NCI-H446 (cell line): ENCODE measurements at places on chromosomes 12 and 14.

GRCh38 chr14:101037021-101037817 is 133.7 kb upstream of the RTL1 start:
- no peak for DNase-seq

DNA sequence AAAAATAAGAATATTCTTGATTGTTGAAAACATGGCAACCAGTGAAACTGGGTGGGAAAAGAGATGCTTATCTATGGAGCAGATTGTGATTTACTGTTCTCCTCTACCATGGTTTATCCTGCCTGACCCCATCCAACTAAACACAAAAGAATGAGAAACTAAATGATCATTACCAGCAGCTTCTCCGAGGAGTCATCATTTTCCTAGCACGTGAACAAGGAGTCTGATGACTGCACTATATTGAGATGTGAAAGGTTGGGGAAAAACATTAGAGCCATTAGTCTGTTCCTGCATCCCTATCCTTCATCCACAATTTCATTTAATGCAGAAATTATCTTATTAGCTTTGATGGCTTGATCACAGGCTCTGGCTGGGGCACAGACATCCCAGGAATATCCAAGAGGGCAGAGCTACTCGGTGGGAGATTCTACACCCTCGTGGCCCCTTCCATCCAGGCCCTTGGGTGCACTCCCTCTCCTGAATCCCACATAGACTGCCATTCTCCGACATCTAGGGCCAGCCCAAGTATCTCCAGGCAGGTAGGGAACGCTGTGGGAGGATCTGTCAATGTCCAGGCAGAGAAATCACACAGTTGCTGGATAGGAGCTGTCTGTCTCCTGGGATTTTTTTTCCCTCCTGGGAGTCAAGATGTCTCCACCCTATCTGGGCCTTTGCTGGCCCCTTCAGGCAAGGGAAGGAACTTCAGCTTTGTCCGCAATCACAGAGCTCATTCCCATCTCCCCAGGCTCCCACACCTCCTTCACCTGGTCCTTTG is 43.3 kb upstream of the DHRS4 start:
- peak; percentile 66 for DNase-seq

- no peak for DNase-seq
These were observed 465.2 kb downstream of the LRIG3 start for GRCh38 chr12:58455136-58455535.

DNA sequence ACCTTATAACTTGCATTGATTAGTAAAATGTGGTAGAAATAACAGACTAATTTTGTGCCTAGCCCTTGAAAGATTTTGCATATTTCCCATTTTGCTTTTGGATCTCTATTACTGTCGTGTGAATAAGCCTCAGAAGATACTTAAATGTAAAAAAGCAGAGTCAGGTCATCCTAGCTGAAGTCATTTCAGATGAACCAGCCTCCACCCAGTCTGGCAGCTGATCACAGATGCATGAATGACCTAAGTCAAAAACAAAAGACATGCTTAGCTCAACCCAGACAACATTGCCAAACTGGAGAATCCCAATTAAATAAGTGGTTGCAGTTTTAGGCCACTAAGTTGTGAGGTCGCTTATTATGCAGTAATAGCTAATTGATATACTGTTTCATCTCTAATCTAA is 349.9 kb downstream of the C12orf50 start:
- DNase-seq = peak; percentile 37

DNA sequence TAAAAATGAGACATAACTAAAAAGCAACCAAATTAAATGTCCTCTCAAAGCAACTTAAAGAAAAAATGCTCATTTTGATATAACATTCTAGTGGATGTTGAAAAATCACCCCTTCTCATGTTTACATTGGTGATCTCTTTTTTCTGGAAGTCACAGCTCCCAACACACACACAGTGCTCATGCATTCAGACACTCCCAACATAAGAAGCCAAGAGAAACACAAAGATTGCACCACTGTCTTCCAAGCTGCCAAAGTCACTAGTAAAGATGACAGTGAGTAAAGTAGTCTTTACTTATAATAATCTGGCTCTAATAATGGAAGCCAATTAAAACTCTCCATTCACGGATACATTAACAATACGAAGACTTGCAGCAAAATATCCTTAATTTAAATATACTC is 218.4 kb downstream of the NTF3 start:
- no peak for DNase-seq

DNA sequence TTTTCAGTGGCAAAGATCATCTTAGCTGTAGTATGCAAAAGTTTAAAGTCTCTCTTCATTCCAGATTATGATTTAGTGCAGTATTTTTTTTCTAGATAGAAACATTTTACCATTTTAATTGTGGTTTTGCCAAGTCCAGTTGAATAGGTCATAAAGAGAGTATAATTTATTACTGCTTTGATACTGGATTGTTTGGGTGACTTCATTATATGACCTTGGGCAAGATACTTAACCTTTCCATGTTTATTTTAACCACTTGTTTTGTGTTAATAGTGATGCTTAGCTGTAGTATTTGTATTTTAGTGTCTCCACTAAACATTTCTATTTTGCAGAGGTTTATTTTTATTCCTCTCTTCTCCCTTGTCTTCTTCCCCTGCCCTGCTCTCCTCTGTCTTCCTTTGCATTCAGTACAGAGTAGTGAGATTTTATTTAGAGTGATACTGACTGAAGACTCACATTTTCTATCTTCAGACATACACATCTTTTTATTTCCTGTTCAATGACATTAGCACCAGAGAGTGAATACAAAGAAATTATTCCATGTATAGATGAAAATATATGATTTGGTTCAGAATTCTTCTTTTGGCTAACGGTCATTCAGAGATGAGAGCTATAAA is 215.2 kb downstream of the ERC1 start:
- no peak for DNase-seq

- DNase-seq = no peak
These were observed 16.8 kb upstream of the RTRAF start for GRCh38 chr14:51972566-51972965.

GRCh38 chr14:77708749-77709148 is 846 bp downstream of the SLIRP start:
- no peak for DNase-seq

- DNase-seq = no peak
These were observed 4.4 kb downstream of the C12orf54 start for GRCh38 chr12:48486679-48487078.

- DNase-seq = no peak
These were observed 19.0 kb upstream of the PELI2 start for GRCh38 chr14:56099081-56099797.

- DNase-seq = no peak
These were observed 135.7 kb downstream of the SCARB1 start for GRCh38 chr12:124727922-124728321.

DNA sequence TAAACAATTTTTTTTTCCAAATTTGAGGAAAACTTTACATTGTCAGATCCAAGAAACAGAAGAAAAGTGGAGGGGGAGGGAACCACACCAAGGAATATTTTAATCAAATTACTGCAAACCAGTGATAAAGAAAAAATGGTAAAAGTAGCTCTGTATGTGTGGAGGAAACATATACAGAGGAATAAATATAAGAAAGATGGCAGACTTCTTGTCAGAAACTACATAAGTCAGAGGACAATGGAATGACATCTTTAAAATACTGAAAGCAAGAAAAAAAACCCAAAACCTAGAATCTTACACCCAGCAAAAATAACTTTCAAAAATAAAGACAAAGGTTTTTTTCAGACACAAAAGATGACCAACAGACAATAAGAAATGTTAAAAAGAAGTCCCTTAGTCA is 10.2 kb upstream of the LLPH start:
- DNase-seq = no peak

- DNase-seq = peak; percentile 73
These were observed at the start of gene ACVR1B for GRCh38 chr12:51951199-51951842. Gene ACVR1B (plus strand): TSS chr12:51951699. CDS start chr12:51951744, 45 bp downstream.

DNA sequence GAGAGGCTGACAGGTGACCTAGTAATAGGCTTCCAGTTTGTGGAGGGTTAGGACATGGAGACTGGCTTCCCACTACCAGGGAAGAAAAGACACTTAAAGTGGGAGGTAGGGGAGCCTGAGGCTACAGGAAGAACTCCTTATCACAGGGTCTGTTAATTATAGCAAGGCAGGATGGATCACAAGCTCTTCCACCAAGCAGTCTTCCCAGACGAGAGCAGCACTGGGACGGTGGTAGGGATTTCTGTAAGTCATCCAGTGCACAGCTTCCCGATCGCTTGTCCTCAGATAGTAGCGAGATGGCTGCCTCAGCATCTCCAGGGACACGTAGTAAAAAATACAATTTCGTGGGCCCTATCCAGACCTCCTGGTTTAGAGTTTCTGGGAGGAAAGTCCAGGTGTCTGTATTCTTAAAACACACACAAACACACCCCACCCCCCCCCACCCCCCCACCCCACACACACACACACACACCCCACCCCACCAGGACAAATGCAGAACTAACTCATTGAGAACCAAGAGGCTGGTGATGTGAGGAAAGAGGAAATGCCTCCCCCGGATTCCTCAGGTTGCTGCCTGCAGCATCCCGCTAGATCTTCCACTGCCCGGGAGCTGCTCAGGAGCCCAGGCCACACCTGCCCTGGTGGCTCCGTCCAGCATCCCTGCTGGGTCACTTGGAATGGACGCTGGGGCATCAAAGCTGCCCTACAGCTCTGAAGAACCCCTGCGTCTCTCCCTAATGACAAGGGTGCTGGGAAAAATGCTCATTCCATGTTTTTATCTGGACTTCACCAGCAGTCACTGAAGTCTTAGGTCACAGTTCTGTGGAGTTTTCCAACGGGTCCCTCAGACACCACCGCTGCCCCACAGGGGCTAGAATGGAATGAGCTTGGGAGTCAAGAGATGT is 307.2 kb downstream of the CACNA1C start:
- no peak for DNase-seq

DNA sequence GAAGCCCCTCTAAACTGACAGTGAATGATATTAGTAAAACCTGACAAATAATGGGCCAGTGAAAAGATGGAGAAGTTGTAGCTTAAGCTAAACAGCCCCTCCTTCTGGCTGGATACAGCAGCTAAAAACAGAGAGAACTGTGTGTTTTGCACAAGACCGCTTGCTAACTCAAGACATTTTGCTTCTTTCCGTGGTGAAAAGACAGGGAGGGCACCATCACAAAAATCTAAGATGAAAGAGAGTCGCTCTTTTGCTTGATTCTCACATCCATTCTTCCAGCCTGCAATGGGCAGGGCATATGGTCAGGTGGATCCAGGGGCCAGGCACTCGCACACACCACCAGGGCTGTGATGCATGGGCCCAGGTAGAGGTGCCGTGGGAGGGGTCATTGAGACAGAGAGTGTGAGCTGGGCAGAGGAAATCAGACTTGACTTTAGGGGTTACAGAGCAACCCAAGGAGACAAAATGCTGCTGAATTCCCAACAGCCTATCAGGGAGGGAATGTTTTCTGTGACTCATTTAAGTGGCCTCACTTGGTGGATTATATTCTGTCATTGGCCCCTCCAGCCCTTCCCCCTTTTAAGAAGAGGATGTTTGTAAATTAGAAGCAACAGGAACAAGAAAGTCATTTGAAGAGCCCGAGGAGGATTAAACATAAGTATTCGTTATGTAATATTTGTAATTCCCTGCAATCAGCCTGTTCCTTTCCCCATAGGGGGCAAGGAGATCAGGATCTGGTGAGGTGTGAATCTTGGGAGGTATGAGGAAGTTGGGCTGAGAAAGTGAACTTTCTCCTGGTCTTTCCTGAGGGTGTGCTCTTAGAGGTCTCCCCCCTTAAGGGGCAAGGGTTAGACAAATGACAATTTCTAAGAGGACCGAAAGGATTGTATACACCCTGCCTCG is 12.3 kb downstream of the EMP1 start:
- DNase-seq = peak; percentile 29

DNA sequence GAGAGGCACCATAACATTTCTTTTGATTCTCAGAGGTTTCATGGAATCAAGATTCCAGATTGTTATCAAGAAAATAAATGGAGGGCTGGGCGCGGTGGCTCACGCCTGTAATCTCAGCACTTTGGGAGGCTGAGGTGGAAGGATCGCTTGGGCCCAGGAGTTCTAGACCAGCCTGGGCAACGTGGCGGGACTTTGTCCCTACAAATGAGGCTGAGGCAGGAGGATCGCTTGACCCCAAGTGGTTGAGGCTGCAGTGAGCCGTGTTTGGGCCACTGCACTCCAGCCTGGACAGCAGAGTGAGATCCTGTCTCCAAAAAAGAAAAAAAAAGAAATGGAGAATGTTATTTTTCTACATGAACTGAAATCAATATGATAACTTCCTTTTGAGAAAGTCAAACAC is 1.3 kb downstream of the SLC39A9 start:
- no peak for DNase-seq

DNA sequence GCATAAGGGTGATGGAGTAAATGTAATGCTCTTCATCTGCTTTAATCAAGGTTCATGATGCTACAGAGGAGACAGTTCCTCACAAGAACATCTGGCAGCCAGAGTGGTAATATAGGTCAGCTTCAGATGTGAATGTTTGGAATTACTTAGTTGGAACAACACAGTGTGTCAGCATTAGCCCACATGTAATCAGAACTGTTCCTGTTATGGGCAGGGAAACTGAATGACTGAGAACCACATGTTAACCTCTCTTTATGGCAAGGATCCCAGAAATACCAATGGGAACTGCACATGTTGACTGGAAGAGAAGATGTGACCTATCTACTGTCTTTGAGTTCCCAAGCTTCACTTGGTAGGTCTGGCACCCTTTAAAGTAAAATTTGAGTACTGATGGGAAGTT is 390.1 kb upstream of the PDE3A start:
- peak; percentile 53 for DNase-seq

GRCh38 chr14:67477926-67478799 is 10.4 kb downstream of the TMEM229B start:
- DNase-seq = no peak

DNA sequence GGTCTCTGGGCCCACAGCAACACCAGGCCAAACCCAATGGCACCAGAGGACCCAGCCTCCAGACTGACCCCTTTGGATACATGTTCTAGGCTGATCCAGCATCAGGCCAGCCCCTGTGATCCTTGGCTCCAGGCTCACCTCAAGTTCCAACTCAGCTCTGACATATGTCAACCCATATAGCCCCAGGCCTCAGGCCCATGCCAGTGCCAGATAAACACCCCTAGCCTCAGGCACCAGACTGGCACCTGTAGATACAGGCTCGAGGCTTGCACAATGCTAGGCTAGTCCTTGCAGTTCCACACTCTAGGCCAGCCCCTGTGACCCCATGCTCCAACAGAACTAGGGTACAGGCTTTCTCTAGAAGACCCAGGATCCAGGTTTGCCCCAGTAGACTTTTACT is 287.5 kb downstream of the KCNC2 start:
- DNase-seq = no peak

GRCh38 chr12:28286352-28286751 is 96.1 kb downstream of the CCDC91 start:
- DNase-seq = no peak

- no peak for DNase-seq
These were observed 2.1 kb downstream of the SARNP start for GRCh38 chr12:55815473-55815872.

DNA sequence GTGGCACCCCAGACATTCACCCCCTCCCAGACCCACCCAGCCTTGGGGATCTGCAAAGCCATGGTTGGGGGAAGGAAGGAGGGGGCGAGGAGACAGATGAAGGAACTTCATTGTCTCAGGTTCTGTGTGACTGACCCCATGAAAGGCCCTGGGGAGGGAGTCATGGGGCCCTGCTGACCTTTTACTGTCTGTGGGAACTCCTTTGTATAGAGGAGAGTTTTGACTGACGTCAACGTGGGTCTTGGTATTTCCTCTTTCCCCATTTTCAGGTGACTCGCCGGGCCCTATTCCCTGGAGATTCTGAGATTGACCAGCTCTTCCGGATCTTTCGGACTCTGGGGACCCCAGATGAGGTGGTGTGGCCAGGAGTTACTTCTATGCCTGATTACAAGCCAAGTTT is 3.1 kb upstream of the RAB5B start:
- DNase-seq = no peak
